Mesenteric fat pad (tissue), 1 donor: ENCODE measurements at places on chromosomes 13 and 19. TPM values are rescaled to one million over a fixed set of nuclear protein-coding genes. Genes with fewer than 3 reads are reported as not detected.

DNA sequence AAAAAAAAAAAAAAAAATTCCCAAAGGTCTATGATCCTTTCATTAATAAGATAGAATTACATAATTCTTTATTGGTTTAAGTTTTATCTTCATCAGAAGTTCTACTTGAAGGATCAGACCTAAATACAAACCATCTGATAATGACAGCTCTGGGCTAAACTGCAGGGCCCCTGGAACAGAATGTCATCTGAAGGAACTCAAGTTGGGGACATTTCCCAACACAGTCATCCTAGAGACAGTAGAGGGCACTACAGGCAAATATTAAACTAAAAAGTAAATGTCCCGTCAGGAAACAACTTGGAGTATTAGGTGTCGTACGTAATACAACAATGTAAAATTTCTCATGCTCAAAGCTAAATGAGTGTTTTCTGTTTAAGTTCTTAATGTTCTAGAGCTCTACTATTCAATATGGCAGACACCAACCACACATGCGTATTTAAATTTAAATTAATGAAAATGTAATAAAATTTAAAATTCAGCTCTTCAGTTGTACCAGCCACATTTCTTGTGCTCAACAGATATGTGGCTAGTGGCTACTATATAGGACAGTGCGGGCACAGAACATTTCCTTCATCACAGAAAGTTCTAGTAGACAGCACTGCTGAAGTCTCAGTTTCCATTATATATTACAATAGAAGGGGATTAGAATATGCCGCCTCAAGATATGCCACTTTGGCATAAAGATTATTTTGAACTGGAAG is 21.8 kb upstream of the NAXD start:
- no peak for DNase-seq

- no peak for DNase-seq
Observed at GRCh38 chr19:13744174-13744573, 20.1 kb upstream of the MRI1 start.

- no peak for DNase-seq
Observed at GRCh38 chr19:47539747-47540311, 25.0 kb upstream of the NAPA start.

DNA sequence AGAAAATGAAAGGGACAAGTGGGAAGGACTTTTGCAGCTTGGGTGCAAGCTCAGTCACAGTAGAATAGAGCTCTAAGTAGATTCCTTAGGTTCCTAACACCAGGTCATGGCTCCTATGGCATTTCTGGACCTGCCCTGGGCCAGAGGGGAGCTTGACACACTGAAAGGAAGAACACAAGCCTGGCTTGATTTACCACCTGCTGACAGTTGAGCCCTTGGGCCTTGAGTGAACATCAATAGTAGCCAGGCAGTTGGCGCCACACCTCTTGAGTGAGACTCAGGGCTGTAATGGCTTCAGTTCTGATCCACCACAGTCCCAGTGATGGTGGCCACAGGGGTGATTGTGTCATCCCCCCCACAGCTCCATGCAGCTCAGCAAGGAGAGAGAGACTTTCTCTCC is 221.9 kb upstream of the PCDH17 start:
- DNase-seq: no peak

ZNF600 gene
- 8.4 TPM for total RNA-seq
